ENCODE measurements at places on chromosomes 1 and 21.

DNA sequence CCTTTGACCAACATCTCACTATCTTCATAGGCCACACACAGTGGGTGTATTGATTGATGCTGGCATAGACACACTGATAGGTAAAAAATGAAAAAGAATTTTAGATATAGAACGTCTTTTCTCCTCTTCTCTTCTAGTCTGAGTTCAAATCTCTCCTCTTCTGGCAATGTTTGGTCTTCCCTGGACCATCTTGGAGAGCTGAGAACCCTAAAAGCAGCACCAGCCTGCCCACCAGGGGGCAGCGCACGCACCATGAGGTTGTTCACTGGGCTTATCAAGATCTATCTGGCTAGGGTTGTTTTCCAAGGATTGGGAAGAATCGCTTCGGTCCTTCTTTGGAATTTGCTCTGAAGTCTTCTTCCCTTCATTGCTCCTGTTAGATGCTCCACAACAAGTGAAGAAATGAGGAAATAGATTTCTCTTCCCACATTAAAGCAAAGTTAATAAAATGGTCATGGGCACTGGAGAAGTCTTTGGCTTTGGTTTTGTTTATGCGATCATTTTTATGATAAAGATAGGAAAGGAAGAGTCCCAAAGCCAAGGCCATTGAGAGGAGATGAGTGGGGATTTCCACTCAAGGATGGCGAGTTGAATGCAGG is 104.0 kb upstream of the OLIG2 start:
- DNase-seq: peak; percentile 48

DNA sequence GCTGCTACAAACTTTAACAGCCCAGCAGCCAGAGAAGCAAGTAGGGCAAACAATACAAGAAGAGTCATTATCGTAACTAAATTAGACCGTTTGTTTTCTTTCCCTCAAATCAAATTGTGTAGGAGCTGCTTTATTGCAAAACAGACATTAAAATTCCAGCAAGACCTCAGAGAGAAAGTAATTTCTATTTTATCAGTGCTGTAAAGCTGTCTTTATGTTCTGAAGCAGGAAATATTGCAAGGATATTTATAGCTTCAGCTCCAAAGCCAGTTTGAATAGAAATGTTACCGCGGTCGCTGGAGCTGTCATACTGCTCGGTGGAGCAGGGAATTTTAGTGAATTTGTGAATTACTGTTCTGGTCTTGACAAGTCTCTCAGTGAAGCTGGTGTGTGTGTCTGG is 503.8 kb upstream of the PLXNA2 start:
- no peak for DNase-seq

- no peak for DNase-seq
Observed at GRCh38 chr1:183582021-183582713, 8.1 kb downstream of the NCF2 start.

- DNase-seq: no peak
Observed at GRCh38 chr21:41176846-41177245, 8.9 kb downstream of the BACE2 start.

- DNase-seq: peak; percentile 42
Observed at GRCh38 chr1:23118957-23119792, 49.5 kb downstream of the LUZP1 start.

GRCh38 chr1:198590454-198590853 is 48.4 kb upstream of the PTPRC start:
- no peak for DNase-seq

DNA sequence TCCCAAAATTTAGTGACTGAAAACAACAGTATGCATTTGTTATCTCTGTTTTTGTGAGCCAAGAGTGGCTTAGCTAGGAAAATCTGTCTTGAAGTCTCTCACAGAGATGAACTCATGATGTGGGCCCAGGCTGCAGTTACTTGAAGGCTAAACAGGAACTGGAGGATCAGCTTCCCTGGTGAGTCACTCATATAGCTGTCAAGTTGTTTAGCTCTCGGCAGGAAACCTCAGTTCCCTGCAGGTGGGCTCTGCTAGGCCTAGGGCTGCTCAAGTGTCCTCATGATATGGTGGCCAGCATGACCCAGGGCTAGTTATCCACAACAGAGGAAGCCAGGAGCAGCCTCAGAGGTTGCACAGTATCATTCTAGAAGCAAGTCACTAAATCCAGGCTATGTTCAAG is 30.2 kb upstream of the DDX59 start:
- peak; percentile 92 for DNase-seq

DNA sequence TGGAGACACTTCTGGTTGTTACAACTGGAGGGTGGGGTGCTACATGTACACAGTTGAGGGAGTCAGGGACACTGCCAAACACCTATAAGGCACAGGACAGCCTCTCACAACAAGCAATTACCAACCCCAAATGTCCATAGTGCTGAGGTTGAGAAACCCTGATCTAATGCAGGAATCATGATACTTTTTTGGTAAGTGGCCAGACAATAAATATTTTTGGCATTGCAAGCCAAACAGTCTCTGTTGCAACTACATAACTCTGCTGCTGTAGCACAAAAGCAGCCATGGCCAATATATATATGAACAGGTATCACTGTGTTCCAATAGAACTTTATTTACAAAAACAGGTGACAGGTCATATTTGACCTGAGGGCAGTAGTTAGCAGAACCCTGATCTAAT is 177.5 kb downstream of the ASTN1 start:
- DNase-seq: no peak

- DNase-seq: no peak
Observed at GRCh38 chr21:36127977-36128376, 6.9 kb upstream of the CBR3 start.

DNA sequence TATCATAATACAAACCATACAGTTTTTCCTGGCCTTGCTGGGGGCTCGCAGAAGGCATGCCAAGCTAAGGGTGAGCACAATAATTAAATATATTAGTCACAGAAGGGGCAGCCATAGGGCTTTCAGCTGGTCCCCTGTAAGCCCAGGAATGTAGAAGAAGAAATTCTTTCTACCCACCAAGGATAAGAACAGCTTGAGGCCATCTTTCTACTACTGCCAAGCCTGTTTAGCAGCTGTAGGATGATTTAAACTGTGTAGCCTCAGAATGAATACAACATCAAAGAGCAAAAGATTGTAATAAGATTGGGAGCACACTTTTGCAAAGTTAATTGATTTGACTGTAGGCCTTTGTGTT is 171.5 kb downstream of the LRRC7 start:
- no peak for DNase-seq

GRCh38 chr1:57550092-57550491 is 126.2 kb upstream of the DAB1 start:
- peak; percentile 46 for DNase-seq

DNA sequence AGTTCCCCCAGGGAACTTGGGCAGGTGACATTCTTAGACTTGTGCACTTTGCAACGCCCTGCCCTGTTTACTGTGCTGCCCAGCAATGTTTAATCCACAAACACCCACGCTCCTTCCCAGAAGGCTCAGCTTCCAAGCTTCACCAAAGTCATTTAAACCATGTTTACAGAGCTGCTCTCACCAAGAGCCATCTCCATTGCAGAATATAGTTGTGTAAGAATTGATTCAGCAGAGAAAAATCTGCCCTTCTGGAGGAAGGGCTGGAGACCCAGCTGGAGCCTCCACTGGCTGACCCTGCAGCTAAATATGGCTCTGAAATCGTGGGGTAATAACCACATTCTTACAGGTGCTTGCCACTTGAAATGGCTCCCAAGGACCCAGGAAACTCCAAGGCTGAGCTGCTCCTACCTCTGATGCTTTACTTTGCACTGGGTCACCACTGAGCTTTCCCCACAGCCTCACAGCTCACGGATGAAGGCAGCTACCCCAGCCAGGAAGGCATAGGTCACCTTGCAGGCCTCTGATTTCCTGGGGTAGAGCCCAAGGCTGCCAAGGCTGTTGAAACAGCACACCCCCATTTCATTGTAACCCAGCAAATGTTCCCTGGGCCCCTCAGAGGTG is 8.7 kb downstream of the CAPN2 start:
- DNase-seq: no peak

GRCh38 chr1:186463511-186463910 is 2.6 kb upstream of the PDC start:
- no peak for DNase-seq

GRCh38 chr1:183633676-183634343 is 1.8 kb downstream of the ARPC5 start:
- DNase-seq: peak; percentile 84

DNA sequence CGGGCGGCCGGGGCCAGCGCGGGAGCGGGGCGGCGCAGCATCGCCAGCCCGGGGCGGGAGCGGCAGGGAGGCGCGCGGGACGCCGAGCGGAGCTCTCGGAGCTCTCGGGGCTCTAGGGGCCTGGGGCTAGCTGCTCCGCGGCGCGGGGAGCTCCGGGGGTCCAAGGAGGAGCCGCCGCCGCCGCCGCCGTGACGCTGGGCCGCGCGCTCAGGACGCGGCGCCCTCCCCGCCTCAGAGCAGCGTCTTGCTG is 147 bp downstream of the CLSTN1 start:
- DNase-seq: no peak

GRCh38 chr1:15960808-15961207 is 15.1 kb downstream of the ZBTB17 start:
- no peak for DNase-seq

DNA sequence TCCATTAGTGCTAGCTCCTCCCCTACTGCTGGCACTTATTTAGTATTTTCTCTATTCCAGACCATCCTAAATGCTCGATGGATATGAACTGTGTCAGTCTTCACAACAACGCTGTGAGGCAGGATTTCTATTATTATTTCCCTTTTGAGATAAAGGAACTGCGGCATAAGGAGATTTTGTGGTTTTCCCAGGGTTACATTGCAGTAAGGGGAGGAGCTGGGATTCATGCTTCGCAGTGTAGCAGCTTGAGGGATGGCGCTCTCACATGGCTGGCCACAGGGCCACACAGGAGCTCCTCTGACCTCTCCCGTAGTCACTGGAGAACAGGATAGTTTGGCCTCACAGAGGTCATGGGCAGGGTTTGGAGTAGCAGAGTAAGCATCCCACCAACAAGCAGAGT is 116.9 kb downstream of the BEND5 start:
- no peak for DNase-seq

GRCh38 chr1:64745181-64745985 is 508 bp downstream of the RAVER2 start:
- DNase-seq: peak; percentile 71

- no peak for DNase-seq
Observed at GRCh38 chr1:213251972-213252371, 200.9 kb downstream of the RPS6KC1 start.

DNA sequence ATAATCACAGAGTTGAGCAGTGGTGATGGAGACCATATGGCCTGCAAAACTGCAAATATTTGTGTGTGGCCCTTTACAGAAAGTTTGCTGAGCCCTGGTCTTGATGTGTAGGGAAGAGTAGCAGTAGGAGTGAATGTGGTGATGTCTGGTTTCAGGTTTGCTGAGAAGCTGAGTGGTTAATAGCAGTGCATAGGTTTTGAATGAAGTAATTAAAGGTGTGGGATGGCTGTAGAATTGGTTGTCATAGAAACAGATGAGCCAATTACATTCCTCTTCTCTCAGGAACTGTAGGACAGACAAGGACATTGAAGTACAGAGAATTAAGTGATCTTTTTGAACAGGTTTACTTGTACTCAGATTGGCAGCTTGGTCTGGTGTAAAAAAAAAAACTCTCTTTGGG is 37.4 kb downstream of the PRDM2 start:
- DNase-seq: no peak

GRCh38 chr21:21714426-21714825 is 716.2 kb downstream of the NCAM2 start:
- no peak for DNase-seq

DNA sequence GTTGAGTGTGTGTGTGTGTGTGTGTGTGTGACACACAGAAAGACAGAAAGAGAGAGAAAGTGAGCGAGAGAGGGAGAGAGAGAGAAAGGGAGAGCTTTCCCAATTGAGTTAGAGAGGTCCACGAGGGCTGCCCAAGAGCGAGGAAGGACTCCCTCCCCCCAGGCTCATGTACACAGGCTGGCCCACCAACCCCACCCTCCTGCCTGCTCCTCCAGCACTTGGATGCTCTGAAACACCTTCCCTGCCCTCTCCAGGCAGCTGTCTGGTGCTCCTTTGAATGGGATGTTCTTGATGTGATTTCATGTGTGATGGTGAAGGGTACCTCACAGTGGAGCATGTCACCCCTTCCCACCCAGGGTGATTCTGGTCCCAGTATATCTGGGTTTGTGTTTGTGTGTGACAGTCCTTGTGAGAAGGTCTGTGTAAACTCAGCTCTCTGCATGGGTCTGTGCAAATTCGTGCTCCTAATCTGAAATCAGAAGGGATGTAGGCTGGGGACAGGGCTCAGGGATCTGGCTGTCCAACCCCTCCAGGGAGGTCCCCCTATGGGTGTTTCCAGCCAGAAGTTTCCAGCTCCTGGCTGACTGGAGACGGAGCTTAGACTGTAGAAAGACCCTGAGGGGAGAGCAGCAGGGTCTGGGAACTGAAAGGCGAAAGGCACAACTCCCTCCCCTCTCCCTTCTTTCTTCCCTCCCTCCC is 6.8 kb upstream of the PEAR1 start:
- DNase-seq: no peak

DNA sequence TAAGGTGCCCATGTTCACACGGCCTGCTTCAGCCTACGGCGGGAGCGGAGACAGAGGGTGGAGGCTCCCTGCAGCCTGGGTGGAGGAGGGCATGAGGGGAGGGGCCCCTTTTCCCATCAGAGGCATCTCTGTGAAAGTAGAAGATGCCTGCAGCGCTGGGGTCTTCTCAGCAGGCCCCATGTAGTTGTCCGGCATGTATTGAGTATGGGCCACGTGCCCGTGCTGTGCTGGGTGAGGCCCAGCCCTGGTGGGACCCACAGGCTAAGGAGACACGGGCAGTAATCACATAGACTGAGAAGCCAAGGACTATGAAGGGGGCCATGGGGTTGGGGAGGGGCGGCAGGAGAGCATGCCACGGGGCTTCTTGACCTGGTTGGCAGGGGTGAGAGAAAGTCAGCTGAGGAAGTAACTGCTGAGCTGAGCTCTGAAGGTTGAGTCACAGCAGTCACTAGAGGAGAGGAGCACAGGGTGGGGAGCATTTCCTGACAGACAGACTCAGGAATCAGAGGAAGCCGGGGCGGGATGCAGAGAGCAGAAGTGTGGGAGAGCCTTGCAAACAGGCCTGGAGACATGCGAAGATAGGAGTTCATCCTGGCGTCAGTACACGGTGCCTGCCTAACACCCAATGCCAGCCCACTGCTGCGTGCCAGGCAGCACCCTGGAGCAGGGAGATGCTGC is 21.6 kb downstream of the PSEN2 start:
- DNase-seq: no peak

DNA sequence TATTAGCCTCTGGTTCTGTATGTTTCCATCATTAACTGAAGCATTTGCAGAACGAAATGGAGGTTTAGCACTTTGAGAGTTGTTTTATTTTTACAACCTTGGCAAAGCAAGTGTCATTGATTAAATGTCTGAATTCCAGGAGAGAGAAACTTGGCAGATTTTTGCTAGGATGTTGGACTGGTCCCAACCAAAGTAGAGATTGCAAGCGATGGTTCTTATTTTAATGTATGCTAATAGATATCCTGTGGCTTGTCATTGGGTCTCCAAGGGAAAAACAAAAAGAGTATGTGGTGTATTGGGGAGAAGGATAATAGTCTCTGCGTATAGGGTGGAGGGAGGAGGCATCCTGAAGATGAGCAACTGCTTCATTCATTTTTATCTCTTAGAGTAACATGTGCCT is 457.2 kb upstream of the RUNX1 start:
- no peak for DNase-seq

- no peak for DNase-seq
Observed at GRCh38 chr1:67216401-67216800, 50.1 kb downstream of the IL23R start.

All from NB4 (cell line).